ENCODE measurements at places on chromosomes 6 and 20.
A peak's percentile ranks its signal among the peaks of the same experiment; 100 is the strongest.

DNA sequence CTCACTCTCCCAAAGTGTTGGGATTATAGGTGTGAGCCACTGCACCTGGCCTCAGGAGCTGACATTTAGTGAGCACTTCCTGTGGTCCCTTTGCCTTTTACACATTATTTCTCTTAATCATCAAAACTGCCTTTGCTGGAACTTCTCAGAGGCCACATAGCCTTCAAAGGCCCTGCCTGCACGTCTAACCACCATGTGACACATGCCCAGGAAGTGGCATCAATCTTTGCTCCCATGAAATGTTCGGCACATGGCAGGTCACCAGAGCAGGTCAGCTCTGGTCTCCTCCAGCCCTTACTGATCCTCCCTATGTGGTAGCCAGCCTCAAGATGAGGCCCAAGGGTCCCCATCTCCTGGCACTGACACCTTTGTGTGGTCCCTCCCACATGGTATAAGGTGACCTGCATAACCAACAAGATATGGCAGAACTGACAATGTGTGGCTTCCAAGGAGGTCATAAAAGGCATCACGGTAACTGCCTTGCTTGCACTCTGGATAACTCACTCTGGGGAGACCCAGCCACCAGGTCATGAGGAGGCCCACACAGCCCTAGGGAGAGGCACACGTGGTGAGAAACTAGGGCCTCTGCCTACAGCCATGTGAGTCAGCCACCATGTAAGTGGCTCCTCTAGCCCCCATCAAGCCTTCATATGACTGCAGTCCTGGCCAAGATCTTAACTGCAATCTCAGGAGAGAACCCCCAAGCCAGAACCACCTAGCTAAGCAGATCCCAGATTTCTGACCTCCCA is 28.8 kb upstream of the HMGA1 start:
- DNase-seq: no peak

DNA sequence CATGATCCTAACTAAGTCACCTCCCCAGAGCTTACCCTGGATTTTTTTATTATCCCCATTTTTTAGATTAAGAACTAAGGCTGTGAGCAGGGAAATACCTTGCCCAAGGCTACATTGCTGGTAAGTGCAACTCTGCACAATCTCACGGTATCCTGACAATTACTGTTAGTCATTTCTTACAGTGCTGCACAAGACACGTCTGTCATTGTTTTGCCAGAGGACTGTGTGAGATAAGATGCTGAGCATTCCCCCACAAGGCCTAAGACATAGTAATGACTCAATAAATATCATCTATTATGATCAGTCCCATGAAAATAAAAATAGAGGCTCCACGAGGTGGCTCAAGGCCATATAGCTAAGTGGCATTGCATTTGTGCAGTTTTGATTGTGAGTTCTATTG is 21.0 kb downstream of the PFDN4 start:
- DNase-seq: peak; percentile 74

- DNase-seq: peak; percentile 53
Observed at GRCh38 chr6:85058806-85059205, 294.4 kb upstream of the TBX18 start.

GRCh38 chr6:108921547-108922361 is 73.5 kb downstream of the ARMC2 start:
- peak; percentile 93 for DNase-seq

GRCh38 chr6:111417181-111417585 is 65.8 kb downstream of the REV3L start:
- DNase-seq: peak; percentile 25

GRCh38 chr6:39812853-39813533 is 20.8 kb downstream of the DAAM2 start:
- DNase-seq: peak; percentile 51

DNA sequence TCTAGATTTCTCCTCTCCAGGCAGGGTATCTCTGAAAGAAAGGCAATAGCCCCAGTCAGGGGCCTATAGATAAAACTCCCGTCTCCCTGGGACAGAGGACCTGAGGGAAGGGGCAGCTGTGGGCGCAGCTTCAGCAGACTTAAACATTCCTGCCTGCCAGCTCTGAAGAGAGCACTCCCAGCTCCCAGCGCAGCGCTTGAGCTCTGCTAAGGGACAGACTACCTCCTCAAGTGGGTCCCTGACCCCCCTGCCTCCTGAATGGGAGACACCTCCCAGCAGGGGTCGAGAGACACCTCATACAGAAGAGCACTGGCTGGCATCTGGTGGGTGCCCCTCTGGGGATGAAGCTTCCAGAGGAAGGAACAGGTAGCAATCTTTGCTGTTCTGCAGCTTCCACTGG is 556.9 kb downstream of the EPM2A start:
- DNase-seq: no peak

- peak; percentile 87 for DNase-seq
Observed at GRCh38 chr20:41428285-41428684, 61.7 kb upstream of the EMILIN3 start.

DNA sequence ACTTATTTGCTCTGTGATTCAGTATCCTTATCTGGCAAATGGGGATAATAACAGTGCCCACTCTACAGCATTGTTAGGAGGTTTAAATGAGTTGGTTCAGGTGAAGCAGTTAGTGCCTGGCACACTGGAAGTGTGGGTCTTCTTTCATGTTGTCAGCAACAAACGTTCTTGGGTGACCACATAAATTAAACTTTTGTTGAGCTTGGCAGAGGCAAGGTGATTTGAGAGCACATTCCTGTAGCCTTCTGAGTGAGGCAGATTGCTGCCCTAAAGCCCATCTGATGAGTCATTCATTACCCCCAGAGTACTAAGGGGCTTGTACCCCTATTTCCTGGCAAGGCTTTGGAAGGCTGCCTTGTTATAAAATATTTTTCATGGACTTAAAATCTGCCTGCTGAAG is 25.8 kb downstream of the SEC23B start:
- no peak for DNase-seq

- no peak for DNase-seq
Observed at GRCh38 chr20:31806564-31807355, 12.4 kb upstream of the MYLK2 start.

GRCh38 chr6:4029687-4030086 is 49.2 kb downstream of the FAM217A start:
- peak; percentile 19 for DNase-seq

DNA sequence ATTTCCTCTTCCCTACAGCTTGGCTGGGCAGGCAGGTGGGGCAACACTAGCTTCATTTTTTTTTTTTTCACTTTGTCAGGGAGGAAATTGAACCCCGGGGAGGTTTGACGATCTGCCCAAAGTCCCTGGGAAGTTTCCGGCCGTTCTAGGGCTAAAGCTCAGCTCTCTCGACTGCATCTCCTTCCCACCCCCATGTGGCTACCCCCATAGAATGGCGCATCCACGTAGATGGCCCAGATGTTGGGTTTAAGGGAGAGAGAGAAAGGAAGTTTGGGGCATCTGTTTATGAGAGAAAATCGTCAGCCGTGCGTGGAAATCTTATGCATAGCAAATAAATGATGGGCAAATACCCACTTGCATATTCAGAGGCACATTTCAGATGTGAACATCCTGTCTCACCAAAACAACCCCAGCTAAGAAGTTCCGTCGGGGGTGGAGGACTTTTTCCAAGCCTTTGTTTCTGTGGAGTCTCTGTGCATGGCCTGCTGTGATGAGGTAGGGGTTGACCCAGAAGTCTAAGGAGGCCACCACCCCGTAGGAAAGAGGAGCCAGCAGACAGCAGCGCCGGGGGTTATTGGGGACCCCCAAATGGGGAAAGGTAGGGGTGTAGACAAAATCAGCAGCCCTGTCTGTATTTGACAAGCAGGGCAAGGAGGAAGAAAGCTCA is 40.5 kb upstream of the ZNF831 start:
- no peak for DNase-seq

GRCh38 chr20:59939052-59939878 is 840 bp downstream of the PPP1R3D start:
- no peak for DNase-seq

DNA sequence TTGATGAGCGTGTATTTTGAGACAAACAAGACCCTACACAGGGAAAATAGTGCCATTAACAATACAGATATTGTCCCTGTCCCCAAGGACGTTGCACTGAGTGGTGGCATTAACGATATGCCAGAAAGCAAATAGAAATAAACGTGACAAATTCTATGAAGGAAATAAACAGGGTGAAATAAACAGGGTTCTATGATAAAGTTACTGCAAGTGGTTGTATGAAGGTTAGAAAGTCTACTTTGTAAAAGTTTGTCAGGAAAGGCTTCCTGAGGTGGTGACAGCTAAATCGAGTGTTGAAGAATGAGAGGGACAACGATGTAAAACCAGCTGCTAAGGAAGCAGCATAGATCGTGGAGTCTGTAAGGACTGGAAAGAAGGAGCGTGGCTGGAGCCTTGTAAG is 380.2 kb downstream of the LAMA2 start:
- no peak for DNase-seq

- DNase-seq: peak; percentile 47
Observed at GRCh38 chr20:10665027-10665561, 8.7 kb downstream of the JAG1 start.

DNA sequence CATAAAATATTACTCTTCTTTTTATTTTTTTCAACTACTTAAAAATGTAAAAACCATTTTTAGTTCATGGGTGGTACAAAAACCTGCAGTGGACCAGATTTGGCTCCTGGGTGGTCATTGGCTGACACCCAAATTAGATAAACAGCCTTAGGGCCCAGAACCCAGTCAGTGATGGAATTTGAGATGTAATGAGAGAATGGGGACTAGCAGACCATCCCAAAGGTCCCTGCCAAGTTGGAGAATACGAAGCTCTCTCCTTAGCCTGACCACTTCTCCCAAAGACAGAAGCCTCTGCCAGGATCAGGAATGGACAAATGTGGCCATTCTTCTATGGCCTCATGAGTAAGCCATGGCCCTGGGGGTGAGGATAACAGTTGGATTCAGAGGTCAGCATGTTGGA is 194.7 kb downstream of the NFATC2 start:
- no peak for DNase-seq

- DNase-seq: no peak
Observed at GRCh38 chr20:18928626-18929025, 115.0 kb downstream of the SCP2D1 start.

GRCh38 chr6:2158596-2159271 is 86.7 kb downstream of the GMDS start:
- peak; percentile 45 for DNase-seq

DNA sequence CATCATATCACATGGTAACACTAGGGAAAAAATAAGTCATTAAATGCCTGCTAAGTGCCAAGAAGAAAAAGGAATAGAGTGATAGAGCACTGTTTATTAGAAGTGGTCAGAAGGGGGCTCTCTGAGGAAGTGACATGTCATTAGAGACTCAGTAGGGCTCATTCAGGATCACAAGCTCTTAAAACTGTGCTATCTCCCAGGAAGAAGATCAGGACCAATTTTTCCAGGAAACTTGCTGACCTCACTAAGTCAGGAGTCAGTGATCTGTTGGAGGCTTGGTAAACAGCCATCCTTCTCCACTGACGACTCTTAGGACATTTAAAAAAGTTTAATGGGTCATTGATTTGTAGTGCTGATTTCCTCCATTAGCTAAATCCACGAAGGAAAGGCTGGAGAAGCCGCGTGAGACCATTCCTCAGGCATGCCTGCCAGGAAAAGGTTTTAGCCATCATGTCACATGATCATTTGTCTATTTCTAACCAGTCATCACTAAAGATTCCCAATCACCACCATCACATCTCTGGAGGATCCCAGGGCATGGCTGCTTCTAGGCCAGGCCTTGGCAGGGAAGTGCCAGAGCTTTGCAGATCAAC is 5.9 kb upstream of the PTPN1 start:
- DNase-seq: peak; percentile 62

- peak; percentile 97 for DNase-seq
Observed at GRCh38 chr20:51985013-51985415, 182.7 kb upstream of the SALL4 start.

DNA sequence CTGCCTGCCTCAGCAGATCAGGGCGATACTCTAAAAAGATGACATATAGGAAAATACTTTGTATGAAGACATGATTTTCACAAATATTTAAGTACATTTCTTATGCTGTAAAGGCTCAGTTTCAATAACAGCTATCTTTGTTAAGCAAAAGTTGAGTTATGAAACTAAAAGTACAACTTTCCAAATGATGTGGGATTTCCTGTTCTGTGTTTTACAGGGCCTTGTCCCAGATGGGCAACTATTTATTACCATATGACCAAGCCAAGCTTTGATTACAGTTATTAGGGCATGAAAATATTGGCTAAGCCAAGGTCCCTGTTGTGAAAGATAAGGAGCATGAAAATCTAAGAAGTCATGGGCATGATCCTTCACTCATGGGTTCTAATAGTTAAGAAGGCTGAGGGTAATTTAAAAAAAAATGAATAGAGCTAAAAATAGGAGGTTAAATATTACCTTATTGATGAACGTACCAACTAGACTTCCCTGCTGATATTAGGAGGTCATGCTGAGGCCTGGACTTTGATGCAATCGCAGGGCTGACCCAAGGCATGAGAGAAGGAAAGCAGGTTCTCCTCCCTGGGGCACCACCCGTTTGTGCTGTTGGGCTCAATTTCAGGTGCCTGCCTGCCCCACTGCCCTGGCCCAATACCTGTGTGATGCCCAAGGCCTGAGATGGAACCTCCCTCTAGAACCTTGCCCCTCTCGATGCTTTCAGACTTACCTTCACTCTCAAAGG is 294.4 kb upstream of the PRDM1 start:
- no peak for DNase-seq

GRCh38 chr6:82958551-82958950 is 107.1 kb downstream of the UBE3D start:
- no peak for DNase-seq

DNA sequence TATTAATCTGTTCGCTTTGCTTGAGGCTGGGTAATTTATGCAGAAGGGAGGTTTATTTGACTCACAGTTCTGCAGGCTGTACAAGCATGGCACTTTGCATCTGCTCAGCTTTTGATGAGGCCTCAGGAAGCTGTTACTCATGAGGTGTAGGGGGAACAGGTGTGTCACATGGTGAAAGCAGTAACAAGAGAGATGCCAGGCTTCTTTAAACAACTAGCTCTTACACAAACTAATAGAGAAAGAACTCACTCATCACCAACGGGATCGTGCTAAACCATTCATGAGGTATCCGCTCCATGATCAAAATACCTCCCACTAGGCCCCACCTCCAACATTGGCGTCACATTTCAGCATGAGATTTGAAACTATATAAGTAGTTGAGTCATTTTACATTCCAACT is 34.4 kb upstream of the GCLC start:
- DNase-seq: no peak

GRCh38 chr6:73965539-73966029 is 269.6 kb downstream of the CD109 start:
- DNase-seq: no peak

- DNase-seq: no peak
Observed at GRCh38 chr20:61805365-61805764, 260.3 kb downstream of the TAF4 start.

DNA sequence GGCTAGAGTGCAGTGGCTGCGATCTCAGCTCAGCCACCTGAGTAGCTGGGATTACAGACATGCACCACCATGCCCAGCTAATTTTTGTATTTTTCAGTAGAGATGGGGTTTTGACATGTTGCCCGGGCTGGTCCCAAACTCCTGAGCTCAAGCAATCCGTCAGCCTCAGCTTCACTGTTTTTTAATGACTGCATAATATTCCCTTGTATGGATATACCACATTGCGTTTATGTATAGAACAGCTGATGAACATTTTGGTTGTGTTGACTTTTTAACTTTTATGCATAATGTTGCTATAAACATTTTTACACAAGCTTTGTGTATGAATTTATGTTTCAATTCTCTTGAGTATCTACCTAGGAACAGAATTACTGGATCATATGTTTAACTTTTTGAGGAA is 4.3 kb upstream of the RFX6 start:
- no peak for DNase-seq

GRCh38 chr20:57301026-57301425 is 28.6 kb upstream of the SPO11 start:
- DNase-seq: no peak

Data from cardiac fibroblast (primary cell).